ENCODE measurements at places on chromosomes 6 and 20. TPM values are rescaled to one million over a fixed set of nuclear protein-coding genes. Genes with fewer than 3 reads are reported as not detected.
A peak's percentile ranks its signal among the peaks of the same experiment; 100 is the strongest.

DNA sequence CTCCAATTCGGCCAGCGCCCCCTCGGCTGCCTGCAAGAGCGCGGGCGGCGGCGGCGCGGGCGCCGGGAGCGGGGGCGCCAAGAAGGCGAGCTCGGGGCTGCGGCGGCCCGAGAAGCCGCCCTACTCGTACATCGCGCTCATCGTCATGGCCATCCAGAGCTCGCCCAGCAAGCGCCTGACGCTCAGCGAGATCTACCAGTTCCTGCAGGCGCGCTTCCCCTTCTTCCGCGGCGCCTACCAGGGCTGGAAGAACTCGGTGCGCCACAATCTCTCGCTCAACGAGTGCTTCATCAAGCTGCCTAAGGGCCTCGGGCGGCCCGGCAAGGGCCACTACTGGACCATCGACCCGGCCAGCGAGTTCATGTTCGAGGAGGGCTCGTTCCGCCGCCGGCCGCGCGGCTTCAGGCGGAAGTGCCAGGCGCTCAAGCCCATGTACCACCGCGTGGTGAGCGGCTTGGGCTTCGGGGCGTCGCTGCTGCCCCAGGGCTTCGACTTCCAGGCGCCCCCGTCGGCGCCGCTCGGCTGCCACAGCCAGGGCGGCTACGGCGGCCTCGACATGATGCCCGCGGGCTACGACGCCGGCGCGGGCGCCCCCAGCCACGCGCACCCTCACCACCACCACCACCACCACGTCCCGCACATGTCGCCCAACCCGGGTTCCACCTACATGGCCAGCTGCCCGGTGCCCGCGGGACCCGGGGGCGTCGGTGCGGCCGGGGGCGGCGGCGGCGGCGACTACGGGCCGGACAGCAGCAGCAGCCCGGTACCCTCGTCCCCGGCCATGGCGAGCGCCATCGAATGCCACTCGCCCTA lies 963 bp downstream of the FOXF2 start:
- peaks cover 29% of the 10 kb centered on the region for H3K4me1 ChIP-seq
- peaks cover 89% of the 10 kb centered on the region for H3K27me3 ChIP-seq
- peak; percentile 74 for DNase-seq
- H3K36me3 ChIP-seq, result peaks cover 5% of the 10 kb centered on the region
- H3K27ac ChIP-seq, result no peak overlapping the region

GRCh38 chr6:27512525-27512924 lies 39.6 kb upstream of the ZNF184 start:
- H3K27ac ChIP-seq, result no peak overlapping the region
- H3K4me3 ChIP-seq, result no peak overlapping the region
- peaks cover 43% of the 10 kb centered on the region for H3K27me3 ChIP-seq

SCRT2 gene
- 8.2 TPM for polyA plus RNA-seq

FAM162B gene
- polyA plus RNA-seq, result 2.9 TPM

KATNA1 gene
- polyA plus RNA-seq, result 14.6 TPM
